ENCODE measurements at places on chromosomes 16 and 17.

DNA sequence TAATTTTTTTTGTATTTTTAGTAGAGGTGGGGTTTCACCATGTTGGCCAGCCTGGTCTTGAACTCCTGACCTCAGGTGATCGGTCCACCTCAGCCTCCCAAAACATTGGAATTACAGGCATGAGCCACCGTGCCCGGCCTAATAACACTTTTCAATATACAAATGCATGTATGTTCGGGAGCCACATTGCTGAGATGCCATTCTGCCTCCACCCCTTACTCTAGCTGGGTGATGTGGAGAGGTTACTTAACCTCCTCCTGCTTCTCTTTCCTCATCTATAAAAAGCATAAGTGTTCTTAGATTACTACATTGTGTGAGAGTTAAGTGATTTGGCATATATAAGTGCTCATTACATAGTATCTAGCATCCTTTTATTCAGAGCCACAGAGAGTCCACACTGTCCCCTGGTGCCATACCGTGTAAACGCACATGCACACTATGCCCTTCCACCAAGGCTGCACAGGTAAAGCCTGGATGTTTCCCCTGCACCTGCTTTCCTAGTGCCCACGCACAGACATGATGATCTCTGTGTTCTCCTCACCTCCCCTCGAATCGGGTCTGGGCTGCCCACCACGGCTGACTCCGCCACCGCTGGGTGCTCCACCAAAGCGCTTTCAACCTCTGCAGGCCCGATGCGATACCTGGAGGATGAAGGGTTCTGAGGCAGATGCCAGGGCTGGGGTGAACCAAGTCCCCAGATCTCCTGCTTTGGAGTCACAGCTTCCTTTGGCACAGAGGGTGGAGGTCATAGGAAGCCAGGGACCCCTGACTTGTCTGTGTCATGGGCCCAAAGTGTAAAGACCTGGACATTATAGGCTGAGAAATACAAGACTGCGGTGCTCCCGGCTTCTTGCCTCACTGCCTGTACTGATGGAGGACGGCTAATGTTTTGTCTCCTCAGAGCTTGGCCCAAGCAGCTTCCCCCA lies 49.0 kb upstream of the ACSM2B start:
- no peak for DNase-seq

- DNase-seq, result no peak
These were observed 446.5 kb downstream of the KCNJ2 start for GRCh38 chr17:70615831-70616230.

DNA sequence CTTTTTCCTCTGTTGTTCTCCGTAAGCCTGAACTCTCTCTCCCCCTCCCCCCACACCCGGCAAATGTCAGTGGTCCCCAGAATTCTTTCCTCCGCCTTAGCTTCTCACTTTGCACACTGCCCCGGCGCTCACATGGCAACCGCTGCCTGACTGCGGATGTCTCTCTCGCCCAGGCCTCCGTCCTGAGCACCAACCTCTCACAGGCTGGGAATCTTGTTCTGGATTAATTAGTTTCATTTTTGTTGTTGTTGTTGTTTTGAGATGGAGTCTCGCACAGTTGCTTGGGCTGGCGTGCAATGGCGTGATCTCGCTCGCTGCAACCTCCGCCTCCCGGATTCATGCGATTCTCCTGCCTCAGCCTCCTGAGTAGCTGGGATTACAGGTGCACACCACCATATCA lies 16.7 kb downstream of the C17orf100 start:
- no peak for DNase-seq

GRCh38 chr16:4511441-4512082 lies 27.0 kb downstream of the CDIP1 start:
- DNase-seq, result no peak

DNA sequence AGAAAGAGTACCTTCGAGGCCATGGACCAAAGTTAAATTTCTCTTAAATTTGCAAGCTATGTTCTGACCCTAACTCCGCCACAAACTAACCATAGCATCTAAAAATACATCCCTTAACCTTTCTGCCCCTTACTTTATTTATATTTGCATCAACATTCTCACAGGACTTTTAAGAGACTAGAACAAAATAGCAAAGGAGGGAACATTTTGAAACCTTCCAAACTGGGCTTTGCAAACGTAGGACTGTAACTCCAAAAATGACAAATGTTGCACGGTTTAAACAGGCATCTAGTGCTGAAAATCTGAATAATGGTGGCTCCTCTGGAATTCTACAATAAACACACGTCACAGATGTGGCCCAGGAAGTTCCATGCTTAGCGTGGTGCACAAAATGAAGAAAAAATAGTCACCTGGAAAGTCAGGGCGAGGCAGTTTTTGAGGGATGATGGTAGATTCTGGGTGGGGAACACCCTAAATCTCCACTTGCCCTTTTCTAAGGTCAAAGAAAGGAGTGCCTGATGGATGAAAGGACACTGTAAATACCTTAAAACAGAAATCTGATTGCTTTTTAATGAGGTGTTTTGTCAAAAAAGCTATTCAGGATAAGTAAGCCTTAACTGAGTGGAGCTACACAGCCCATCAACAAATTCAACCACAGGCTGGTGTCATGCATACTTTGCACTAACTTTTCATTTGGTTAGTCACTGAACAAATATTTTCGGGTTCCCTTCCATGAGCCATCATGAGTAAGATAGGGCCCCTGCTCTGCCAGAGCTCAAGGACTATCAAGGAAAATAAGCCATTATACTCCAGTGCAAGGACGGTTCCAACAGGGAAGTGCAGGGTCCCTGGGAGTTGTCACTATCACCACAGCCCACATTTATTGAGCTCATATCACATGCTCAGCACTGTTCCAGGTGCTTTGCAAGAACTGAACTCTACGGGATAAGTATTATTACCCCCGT lies 21.2 kb downstream of the ARHGAP17 start:
- DNase-seq, result no peak

DNA sequence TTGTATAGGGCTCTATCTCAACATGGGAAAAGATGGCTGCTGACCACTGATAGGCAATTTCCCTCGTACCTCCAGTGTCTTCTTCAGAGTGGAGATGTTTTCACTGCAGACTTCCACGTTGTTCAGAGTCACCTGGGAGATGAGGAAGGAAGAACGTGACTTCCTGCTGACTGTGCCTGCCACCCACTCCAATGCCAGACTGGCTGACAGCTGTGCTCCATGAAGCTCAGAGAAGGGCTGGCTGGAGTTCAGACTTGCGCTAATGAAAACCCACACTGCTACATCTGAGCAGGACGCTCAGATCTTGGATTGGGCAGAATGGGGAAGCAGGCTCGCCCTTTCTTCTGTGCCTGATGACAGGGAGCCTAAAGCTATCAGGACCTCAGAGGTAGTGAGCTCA lies 33.1 kb downstream of the COG4 start:
- no peak for DNase-seq

GRCh38 chr17:75739174-75739573 lies 17.9 kb downstream of the ITGB4 start:
- no peak for DNase-seq

GRCh38 chr16:57020651-57021050 lies 31.3 kb downstream of the NLRC5 start:
- no peak for DNase-seq

DNA sequence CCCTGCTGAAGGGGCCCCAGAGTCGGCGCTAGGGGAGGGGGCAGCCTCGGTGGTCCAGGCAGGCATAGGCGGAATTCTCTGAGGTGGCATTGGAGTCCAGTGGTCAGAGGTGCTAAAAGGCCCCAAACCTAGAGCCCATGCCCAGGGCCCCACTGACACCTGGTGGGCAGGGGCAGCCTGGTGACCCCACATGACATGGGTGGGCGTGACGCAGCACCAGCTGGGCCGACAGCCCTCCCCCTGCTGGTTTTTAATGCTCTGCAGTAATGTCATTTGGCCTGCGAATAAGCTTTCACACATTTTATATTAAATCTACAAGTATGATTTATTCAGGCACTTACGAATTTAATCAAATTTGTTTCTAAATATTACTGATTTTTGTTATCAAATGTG lies 2.1 kb upstream of the RNPS1 start:
- no peak for DNase-seq

DNA sequence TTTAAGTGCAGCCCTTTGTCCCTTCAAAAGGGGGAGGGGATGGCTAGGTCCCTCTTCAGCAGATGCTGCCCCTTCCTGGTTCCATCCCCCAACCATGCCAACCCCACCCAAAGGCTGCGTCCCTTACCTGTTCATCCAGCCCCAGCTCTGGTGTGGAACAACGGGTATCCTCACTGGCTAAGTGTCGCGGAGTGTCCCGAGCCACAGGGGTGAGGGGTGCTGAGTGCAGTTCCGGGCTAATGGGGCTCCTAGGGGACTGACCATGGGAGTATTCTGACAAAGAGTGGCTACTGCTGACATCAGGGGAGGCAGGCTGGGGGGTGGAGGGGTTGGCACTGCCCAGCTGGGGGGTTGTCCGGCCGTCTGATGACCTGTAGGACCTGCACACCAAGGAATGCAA lies 32.9 kb downstream of the STH start:
- DNase-seq, result no peak

DNA sequence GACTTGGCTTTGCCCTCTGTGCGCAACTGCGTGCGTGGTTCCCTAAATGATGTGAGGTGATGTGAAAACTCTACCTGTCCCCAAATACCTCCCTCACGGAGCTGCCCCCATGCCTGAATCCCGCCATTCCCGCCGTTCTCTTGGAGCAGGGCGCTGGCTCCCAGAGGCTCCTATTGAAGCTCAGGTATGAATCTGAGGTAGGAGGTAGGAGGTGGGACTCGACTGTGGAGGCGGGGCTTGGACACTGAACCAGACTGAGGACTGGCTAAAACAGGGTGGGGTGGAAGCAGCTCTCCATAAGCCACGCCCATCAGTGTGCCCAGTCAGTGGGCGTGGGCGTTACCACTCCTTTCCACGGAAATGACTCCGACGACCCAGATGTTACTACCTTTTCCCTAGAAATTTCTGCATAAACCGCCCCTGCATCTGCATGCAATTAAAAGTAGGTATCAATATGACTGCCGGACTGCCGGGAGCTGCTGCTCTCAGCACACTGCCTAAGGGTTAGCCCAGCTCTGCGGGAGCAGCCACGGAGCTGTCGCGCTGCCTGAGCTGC lies 41.0 kb downstream of the FOXL1 start:
- no peak for DNase-seq

DNA sequence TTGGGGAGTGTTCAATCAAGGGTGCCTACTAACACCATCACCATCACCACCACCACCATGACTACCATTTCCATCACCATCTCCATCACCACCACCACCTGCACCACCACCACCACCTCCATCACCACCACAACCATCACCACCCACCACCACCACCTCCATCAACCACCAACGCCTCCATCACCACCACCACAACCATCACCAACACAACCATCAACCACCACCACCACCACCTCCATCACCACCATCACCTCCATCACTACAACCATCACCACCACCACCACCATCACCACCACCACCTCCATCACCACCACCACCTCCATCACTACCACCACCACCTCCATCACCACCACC lies 15.7 kb downstream of the MARCHF10 start:
- no peak for DNase-seq

GRCh38 chr17:11969565-11969964 lies 27.7 kb downstream of the ZNF18 start:
- no peak for DNase-seq

DNA sequence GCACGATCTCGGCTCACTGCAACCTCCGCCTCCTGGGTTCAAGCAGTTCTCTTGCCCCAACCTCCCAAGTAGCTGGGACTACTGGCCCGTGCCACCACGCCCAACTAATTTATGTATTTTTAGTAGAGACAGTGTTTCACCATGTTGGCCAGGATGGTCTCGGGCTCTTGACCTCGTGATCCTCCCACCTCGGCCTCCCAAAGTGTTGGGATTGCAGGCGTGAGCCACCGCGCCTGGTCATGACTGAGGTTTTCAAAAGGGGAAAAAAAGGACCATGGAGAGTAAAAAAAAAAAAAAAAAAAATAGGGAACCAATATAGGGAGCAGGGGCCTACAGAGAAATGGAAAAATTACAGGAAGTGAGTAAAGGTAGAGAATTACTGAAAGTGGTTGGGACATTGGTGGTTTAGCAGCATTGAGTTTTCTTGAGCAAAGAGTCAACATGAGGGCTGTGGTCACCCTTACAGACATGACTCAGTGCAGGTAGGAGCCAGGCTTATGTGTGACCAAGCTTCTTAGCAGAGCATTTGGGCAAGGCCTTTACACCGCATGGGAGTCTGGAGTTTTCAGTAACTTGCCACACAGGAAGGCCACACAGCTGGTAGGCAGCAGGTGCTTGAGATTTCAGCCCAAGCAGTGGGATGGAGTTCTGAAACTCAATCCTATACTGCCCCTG lies 447.3 kb downstream of the HS3ST3B1 start:
- no peak for DNase-seq

DNA sequence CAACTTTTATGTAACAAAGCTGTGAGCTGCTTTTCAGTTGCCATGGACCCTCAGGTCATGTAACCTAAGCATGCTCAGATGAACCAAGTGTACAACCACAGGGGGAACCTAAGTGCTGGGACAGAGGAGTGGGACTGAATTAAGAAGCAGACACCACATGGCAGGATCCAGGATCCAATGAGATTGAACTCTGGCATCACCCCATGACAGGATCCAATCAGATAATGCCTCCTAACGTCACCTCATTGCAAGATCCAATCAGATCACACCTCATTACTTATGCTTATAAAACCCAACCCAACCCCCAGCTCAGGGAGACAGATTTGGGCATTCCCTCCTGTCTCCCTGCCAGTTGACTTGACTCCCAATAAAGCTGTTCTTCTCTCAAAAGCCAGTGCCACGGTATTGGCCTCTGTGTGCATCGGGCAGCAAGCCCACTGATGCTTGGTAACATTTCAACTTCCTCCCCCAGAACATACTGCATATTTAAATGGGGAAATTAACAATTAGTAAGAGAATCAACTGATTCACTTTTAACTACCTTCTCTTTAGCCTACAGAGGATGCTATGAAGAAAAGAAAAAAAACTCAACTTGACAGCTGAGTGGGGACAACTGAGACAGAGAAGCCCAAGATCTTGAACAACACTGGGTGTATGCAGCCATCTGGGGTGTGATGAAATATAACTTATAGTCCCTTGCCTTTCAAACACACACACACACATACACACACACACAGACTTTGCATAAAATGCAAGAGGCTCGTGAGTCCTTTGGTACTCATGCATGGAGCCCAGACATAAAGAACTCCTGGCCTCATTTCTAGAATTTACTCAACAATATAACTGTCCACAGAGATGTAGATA lies 148.4 kb downstream of the SLC39A11 start:
- DNase-seq, result no peak

- no peak for DNase-seq
These were observed 108.9 kb downstream of the ENGASE start for GRCh38 chr17:79183293-79184158.

All from activated CD8-positive, alpha-beta memory T cell treated with anti-CD3 and anti-CD28 coated beads for 48 hours (primary cell).